G401 (cell line): ENCODE measurements at places on chromosomes 5 and 9.

DNA sequence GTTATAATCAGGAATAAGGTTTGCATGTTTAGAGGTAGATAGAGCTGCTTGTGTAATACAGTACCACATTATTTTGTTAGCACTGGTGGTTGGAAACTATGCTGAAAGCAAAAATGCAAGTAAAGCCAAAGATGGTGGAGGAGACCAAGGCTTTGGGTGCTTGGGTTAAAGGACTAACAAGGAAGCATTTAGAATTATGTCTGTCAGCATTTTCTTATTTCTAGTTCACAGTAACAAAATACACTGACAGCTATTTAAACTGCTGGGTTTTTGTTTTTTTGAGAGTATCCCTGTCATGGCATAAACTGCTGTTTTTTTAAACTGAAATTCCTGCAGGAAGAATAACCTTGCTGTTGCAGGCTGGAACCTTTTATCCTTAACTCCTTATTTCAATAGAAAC is 6.5 kb downstream of the HMGXB3 start:
- DNase-seq, result no peak

GRCh38 chr9:89579741-89580385 is 24.9 kb upstream of the GADD45G start:
- DNase-seq, result no peak

- peak; percentile 43 for DNase-seq
Measured at GRCh38 chr5:93510626-93511380, 70.2 kb downstream of the NR2F1-AS1 start.

DNA sequence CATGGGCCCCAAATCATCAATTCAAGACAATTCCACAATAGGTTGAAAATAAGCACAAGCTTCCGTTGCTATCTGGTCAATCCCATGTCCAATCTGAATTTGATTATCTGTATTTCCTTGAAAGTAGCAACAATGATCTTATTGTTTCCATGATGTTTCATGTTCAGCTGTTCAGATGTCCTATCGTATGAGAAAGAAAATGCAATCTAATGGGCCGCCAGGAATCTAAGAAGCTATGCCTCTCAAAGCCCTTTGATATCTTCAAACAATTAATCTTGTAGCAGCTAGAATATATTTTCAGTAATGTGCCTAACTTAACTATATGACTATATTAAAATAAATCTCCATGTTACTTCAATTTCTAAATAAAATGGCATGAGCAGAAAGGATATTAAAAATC is 32.1 kb upstream of the ALDOB start:
- no peak for DNase-seq

DNA sequence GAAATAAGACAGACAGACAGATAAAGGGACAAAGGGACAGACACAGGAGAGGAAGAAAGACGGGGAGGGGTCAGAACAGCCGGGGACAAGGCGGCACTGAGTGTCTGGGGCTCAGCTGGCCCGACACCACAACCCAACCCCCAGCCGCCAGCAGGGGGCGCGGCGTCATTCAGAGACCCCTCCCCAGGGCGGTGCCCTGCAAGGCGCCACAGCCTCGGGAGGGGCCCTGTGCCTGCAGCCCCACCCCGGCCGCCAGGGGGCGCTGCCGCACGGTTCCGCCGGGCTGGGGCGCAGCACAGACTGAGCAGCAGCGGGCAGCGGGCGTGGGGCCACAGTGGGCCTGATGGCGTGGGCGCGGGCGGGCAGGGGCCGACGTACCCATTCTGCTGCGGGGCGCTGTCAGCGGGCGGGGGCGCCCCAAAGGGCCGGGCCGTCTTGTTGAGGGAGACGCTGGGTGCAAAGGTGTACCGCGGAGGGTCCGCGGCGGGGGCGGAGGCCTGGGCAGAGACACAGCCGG is 5.9 kb downstream of the PDLIM7 start:
- DNase-seq, result no peak

- DNase-seq, result peak; percentile 1
Measured at GRCh38 chr5:42005561-42006153, 80.6 kb downstream of the FBXO4 start.

DNA sequence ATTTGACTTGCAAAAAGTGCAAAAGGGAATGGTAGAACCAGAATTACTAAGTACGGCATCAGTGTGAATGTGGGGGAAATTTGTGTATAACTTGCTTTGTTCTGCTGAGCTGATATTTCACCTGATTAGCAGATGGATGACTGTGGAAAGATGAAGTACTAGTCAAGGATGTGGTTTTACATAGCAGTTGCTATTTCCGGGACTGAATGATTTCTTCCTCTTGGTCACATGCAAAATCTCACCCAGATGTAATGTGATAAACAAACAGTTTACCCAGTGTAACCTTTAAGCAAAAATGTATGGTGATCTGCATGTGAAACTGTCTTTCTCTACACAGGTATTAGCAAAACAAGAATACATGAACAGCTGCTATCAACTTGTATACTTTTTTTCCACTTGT is 46.1 kb downstream of the DCP2 start:
- no peak for DNase-seq

- no peak for DNase-seq
Measured at GRCh38 chr5:129656952-129657351, 90.9 kb upstream of the MINAR2 start.

- no peak for DNase-seq
Measured at GRCh38 chr9:92666912-92667532, 2.9 kb downstream of the IPPK start.

- no peak for DNase-seq
Measured at GRCh38 chr5:126837906-126838539, 61.1 kb downstream of the LMNB1 start.

GRCh38 chr5:52786949-52787599 is 642 bp upstream of the ITGA1 start:
- DNase-seq, result peak; percentile 16

GRCh38 chr5:137167187-137167586 is 331.9 kb downstream of the SPOCK1 start:
- no peak for DNase-seq

GRCh38 chr9:135343837-135344522 is 135.6 kb upstream of the PPP1R26 start:
- peak; percentile 70 for DNase-seq

DNA sequence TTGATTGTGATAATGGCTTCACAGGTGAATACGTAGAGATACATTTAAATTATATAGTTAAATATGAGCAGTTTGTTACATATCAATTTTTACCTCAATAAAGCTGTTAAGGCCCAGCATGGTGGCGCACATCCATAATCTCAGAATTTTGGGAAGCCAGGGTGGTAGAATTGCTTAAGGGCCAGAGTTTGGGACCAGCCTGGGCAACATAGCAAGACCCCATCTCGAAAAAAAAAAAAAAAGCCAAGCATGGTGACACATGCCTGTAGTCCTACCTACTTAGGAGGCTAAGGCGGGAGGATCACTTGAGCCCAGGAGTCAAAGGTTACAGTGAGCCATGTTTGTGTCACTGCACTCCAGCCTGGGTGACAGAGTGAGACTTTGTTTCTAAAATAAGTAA is 138.7 kb upstream of the TMEM161B start:
- no peak for DNase-seq

DNA sequence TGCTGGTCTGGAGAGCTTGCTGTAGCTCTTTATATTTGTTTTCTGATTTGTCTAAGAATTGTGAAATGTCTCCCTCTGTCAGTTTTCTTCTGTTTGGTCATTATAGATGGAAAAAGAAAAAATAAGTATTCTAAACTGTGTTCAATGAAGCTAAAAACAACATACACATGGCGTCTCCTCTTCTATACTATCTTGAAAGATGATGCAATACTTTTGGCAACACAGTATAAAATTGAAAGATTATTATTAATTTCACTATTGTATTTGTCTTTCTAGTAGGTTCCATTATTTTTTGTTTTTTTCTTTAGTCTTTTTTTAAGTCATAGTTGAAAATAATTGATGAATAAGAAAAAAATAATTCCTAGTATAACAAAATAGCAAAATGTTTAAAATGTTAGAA is 22.5 kb downstream of the CCDC192 start:
- no peak for DNase-seq

GRCh38 chr9:93674580-93675335 is 98.4 kb downstream of the PHF2 start:
- DNase-seq, result no peak

DNA sequence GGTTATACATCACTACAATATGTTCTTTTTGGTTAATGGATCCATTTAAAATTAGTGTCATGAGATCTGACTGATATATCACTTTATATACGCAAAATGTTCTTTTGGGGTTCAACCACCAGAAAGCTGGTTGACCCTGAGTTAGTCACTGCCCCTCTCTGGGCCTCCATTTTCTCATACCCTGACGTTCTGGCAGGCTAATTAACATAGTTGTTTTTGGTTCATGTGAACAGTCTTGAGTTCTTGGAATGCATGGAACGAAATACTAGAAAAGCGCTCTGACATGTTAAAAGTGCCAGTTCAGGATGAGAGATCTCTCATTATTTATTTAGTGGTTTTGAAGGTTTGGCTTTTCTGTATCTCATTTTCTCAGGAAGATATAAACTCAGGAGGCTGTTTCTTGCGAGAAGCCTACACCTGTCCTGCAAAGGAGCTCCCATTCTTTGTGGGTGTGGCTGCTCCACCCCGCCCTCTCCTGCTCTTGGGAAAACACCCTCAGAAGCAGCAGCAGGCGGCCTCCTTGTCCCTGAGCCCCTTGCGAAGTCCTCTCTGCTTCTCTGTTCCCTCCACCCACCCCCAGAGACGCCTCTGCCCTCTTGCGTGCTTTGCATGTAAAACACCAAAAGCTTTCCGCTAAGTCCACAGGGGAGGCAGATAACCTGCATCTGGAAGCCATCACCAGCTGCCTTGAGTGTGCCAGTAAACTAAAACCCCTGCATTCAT is 302.4 kb upstream of the PANK3 start:
- no peak for DNase-seq

DNA sequence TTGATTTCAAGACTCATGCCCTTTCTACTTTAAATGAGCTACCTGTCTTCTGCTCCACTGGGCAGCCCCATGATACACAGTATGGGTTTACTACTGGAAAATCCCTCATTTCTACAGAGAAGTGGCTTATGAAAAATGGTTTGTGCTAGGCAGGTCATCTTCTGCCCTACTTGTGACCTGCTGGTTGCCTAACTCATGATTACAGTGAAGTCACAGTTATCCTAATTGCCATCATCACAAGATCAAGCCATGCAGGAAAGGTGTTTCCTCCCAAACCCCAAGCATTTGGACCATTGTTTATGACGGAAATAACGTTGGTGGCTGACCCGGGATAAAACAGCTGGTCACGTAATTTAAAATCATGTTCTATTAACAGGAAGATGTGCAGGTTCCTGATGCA is 330.6 kb downstream of the ACTL7B start:
- DNase-seq, result no peak

DNA sequence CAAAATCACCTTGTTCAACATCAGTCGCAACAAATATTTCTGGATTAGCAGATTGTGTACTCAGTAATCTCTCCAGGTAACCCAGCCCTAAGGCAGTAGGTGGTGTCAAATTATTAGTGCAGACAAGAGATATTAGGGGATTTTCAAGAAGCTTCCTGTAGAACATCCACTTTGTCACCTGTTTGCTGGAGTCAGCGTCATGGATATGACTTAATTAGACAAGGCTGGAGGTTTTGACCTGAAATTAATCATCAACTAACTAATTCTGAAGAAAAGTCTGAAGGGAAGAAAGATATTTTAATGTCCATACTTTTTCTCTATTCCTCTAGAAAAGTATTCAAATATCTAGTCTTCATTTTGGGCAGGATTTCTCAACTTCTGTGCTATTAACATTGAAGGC is 91.4 kb upstream of the CCDC112 start:
- DNase-seq, result no peak
